ENCODE measurements at places on chromosomes 3 and 15.

GRCh38 chr3:49725906-49726681, 2.3 kb upstream of the GMPPB start:
- DNase-seq = no peak

DNA sequence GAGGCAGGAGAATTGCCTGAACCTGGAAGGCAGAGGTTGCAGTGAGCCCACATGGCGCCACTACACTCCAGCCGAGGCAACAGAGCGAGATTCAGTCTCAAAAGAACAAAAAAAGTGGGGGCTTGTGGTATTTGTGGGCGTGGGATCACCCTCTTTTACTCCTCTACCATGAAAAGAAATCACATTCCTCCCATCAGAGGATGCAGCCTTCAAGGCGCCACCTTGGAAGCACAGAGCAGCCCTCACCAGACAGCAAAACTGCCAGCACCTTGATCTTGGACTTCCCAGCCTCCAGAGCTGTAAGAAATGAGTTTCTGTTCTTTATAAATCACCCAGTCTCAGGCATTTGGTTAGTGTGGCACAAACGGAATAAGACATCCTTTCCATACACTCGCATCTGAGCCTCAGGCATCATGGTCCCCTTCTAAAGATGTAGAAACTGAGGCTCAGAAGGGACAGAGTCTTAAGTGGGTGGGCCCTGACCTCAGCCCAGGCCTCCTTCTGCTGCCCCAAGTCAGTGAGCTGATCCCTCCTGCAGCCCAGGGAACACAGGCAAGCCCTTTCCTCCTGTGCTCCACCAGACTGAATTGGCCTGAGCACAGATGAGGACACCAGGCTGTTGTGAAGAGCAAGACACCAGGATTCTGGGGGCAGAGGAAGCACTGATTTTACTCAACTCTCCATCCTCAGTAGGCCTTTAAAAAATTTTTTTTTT, 201.7 kb upstream of the LINGO1 start:
- no peak for DNase-seq

- DNase-seq = no peak
These were observed 307.4 kb downstream of the THSD4 start for GRCh38 chr15:71422530-71423259.

DNA sequence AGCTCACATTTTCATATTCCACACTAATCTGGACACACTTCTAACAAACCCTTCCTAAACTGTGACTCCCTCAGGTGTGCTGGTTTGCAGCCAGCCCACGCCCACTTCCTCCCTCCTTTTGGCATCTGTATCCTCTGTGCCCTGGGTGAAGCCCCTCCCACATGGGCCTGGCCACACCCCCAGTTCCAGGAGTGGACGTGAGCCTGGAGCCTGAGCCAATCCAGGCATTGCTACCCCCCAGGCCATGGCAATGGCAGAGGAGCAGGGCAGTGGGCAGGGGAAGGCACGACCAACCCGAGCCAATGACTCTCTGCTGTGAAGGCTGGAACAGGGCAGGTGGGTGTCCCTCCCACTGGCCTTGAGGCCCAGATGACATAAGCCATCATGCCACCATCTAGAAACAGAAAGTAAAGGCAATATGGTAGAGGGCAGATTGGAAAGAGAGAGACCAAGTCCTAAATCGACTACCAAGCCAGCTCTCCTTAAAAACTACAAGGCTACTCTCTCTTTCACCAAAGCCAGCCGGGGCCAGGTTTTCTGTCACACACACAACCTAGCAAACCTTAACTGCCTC, 18.6 kb downstream of the FAM174B start:
- peak; percentile 46 for DNase-seq

- DNase-seq = no peak
These were observed 24.1 kb downstream of the EAF1 start for GRCh38 chr3:15451216-15452113.

DNA sequence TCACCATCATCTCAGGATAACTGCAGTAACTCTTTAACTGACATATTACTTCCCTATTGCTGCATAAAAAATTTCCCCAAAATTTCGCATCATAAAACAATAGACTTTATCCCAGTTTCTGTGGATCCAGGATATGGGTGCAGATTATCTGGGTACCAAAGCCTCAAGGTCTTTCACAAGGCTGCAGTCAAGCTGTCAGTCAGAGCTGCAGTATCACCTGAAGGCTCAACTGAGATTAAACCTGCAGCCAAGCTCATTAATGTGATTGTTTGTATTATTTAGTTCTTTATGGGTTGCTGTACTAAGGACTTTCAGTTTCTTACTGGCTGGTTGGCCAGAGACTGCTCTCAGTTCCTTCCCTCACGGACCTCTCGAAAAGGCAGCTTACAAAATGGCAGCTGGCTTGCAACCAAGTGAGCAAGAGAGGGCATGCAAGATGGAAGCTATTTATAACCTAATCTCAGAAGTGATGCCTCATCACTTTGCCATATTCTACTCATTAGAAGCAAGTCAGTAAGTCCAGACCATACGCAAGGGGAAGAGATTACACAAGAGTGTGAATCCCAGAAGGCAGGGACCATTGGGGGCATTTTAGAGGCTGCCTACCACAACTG, 54.9 kb downstream of the DCUN1D1 start:
- DNase-seq = peak; percentile 35

GRCh38 chr3:47611576-47611975, 32.9 kb upstream of the CSPG5 start:
- no peak for DNase-seq

- no peak for DNase-seq
These were observed 11.9 kb upstream of the PARL start for GRCh38 chr3:183896610-183897009.

- DNase-seq = no peak
These were observed 28.0 kb upstream of the GLCE start for GRCh38 chr15:69132430-69132829.

DNA sequence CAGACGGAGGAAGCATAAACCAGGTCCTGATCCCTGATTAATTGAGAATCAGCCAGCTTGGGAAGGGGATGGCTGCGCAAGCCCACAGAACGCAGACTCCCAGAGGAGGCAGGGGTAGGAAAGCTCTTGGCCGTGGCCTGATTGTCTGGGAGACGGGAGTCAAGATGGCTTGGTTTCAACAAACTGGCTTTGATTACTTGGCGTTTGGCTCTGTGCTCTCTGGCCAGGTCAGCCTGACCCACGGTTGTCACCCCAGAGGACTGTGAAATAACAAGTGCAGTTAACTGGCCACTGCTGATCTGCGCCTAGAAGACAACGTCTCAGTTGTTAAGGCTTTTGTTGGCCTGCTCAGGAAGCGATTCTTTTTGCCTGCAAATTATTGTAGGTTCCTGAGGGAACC, 387.0 kb upstream of the PROK2 start:
- peak; percentile 3 for DNase-seq

- DNase-seq = no peak
These were observed 289.3 kb downstream of the EPHB1 start for GRCh38 chr3:135084405-135084804.

- no peak for DNase-seq
These were observed 8.5 kb upstream of the MUC4 start for GRCh38 chr3:195820186-195820585.

DNA sequence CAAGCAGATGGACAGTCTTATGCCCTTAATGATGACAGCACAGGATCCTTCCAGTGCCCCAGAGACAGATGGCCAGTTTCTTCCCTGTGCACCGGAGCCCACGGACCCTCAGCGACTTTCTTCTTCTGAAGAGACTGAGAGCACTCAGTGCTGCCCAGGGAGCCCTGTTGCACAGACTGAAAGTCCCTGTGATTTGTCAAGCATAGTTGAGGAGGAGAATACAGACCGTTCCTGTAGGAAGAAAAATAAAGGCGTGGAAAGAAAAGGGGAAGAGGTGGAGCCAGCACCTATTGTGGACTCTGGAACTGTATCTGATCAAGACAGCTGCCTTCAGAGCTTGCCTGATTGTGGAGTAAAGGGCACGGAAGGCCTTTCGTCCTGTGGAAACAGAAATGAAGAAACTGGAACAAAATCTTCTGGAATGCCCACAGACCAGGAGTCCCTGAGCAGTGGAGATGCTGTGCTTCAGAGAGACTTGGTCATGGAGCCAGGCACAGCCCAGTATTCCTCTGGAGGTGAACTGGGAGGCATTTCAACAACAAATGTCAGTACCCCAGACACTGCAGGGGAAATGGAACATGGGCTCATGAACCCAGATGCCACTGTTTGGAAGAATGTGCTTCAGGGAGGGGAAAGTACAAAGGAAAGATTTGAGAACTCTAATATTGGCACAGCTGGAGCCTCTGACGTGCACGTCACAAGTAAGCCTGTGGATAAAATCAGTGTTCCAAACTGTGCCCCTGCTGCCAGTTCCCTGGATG, 198.7 kb downstream of the AKAP13 start:
- DNase-seq = no peak

DNA sequence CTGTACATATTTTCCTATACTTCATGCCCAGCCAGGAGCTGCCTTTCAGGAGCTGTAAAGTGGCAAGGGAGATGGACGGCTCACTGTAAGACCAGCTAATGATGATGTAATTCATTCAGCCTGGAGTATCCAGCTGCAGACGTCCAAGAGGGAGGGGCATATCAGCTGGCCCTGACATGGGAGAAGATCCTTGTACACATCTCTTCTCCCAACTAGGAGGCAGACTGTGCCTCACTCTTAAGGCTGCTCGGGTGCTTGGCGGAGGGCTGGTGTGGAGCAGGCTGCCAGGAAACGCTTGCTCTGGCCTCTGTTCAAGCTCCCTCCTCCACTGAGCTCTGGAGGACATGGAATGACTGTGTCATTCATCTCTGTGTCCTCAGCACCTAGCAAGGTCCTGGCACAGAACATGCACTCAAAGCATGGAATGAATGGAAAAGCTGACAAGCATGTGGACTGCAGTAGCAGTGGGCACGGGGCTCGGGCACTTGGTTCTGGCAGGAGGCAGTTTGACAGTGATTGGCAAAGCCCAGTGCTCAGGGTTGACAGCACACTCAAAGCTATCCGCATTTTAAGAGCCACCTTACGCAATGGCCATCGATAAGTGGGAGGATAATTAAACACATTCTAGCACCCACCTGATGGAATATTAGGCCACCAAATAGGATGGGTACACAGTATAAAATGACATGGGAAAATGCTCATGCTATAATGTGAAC, 72.4 kb downstream of the TBC1D2B start:
- DNase-seq = peak; percentile 52

DNA sequence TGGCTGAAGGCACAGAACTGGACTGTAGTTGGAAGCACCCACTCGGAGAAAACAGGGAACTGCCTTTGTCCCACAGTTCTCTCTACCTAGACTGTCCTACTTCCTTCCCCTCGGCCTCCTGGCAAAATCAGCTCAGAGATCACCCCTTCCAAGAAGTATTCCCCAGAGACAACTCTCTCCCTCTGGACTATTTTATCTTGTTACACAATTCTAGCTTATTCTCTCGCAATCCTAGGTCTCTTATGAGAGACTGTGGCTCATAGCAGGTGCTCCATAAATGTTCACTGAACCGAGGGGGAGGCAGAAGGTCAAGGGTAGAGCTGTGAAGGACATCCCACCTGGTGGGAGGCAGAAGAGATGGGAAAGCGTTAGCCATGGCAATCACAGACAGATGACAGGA, 10.6 kb downstream of the HEG1 start:
- DNase-seq = no peak

DNA sequence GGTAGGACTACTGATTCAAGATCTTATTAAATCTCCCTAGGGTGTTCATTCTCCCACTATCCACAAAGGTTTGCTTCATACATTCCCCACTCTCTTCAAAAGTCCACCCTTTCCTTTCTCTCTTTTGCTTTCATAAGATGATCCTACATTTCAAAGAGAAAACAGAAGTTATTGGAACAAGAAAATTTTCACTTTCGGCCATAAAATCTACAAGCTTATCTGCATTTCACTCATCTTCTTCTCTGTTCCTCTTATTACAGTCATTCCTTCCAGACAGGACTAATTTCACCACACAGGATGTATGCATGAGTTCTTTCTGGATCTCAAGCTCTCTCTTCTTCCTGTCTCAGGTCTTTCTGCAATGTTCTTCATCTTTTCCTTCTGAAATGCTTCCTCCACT, 238.7 kb downstream of the ISL2 start:
- no peak for DNase-seq

GRCh38 chr15:89130201-89130600, 41.9 kb downstream of the ABHD2 start:
- DNase-seq = no peak

DNA sequence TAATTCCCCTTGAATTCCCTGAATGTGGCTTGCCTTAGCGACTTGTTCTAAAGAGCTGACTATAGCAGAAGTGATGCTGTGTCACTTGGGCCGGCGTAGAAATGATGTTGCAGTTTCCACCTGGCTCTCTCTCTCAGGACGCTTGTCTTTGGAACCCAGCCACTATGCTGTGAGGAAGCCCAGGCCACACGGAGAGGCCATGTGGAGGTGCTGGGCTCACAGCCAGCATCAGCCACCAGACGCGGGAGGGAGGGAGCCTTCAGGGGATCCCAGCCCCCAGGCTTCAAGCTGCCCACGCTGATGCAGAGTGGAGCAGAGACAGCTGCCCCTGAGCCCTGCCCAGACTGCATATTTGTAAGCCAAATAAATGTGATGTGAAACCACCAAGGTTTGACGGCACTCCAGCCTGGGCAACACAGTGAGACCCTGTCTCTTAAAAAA, 18.6 kb downstream of the RNU5B-1 start:
- peak; percentile 86 for DNase-seq

DNA sequence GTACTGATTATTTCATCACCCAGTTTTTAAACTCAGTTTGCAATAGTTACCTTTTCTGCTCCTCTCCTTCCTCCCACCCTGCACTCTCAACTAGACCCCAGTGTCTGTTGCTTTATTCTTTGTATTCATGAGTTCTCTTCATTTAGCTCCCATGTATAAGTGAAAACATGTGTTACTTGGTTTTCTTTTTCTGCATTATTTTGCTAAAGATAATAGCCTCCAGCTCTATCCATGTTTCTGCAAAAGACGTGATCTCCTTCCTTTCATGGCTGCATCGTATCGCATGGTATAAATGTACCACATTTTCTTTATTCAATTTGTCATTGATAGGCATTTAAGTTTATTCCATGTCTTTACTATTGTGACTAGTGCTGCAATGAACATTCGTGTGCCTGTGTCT, 79.0 kb downstream of the NAALADL2 start:
- DNase-seq = no peak

GRCh38 chr3:196162679-196163078, 48.5 kb downstream of the ZDHHC19 start:
- DNase-seq = no peak

GRCh38 chr3:50003824-50004223, 63.9 kb downstream of the RBM6 start:
- DNase-seq = peak; percentile 6

DNA sequence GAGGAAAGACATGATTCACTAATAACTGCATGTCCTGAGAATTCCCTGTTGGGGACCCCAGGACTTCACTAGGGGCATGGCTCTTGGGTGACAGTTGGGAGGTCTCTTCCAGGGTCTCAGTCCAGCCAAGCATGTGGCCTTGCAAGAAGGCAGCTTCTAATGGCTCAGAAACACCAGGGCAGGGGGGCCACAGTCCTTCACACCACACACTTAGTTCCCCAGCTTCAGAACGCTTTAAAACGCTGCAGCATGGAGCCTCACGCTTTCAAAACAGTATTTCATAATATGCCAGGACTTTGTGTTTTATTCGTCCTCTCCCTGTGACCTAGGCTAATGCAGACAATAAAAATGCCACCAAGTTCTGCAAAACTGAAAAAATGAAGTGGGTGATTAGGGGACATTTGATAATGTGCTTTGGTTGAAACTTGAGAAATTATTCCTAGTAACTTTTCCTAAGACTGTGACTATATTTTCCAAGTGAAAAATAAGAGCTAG, 48.4 kb upstream of the LIMD1 start:
- DNase-seq = no peak

Data from NCI-H82 (cell line).